ENCODE measurements at places on chromosomes 6 and 20.

GRCh38 chr20:7085467-7085866, 318.0 kb downstream of the BMP2 start:
- no peak for DNase-seq

- no peak for DNase-seq
Measured at GRCh38 chr6:12178521-12178920, 111.6 kb upstream of the EDN1 start.

DNA sequence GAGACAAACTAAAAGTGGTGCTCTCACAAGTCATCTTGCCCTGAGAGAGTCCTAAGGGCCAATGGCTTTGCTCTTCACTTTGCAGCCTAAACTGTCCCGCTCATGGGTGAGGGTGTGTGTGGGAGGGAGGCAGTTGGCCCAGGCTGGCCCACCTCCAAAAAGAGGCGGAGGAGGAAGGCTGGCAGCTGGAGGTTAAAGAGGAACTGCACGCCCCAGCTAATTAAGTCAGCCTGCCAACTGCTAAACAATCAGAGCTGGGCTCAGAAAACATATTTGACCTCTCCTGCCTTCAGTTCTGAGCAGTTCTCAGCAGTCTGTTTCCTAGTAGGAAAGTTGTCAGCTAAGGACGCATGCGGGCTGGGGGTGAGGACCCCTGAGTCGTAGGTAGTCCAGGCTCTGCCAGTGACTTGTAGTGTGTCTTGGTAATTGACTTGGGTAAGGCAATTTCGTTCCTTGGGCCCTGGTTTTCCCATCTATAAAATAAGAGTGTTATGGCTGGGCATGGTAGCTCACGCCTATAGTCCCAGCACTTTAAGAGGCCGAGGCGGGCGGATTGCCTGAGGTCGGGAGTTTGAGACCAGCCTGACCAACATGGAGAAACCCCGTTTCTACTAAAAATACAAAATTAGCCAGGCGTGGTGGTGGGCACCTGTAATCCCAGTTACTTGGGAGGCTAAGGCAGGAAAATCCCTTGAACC, 17.0 kb downstream of the GSS start:
- no peak for DNase-seq

GRCh38 chr6:33995309-33996119, 150.4 kb downstream of the GRM4 start:
- no peak for DNase-seq

Data from activated naive CD4-positive, alpha-beta T cell treated with anti-CD3 and anti-CD28 coated beads, Interleukin-2, amount 50 U/mL, for 16 hours (primary cell).